ENCODE measurements at places on chromosomes 1 and 21.
A peak's percentile ranks its signal among the peaks of the same experiment; 100 is the strongest.

DNA sequence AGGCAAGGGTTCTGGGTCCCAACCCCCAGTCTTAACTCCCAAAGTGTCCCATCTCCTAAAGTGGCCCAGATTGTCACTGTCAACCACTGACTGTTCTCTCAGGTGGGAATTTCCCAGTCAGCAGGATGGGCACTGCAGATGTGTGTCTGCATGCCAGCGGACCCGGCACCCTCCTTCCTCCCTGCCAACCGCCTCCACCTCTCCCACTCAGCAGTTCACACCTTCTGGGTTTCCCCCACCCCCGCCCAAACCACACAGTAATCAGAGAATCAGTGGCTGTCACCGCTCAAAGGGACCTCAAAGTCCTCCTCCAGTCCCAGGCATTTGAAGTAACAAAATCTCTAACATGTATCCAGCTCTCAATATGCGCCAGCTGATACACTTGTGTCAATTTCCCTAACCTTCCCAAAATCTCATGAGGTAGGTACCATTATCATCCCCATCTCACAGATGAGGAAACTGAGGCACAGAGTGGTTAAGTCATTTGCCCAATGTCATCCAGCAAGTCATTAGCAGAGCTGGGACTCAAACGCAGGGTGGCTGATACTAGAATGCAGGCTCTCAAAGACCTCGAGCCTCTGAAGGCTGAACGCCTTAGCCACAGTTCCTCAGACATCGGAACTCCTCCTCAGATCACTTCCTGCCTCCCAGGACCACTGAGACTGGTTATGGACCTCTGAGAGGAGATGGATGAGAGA, 4.8 kb downstream of the RUNX3 start:
- peak; percentile 74 for DNase-seq

DNA sequence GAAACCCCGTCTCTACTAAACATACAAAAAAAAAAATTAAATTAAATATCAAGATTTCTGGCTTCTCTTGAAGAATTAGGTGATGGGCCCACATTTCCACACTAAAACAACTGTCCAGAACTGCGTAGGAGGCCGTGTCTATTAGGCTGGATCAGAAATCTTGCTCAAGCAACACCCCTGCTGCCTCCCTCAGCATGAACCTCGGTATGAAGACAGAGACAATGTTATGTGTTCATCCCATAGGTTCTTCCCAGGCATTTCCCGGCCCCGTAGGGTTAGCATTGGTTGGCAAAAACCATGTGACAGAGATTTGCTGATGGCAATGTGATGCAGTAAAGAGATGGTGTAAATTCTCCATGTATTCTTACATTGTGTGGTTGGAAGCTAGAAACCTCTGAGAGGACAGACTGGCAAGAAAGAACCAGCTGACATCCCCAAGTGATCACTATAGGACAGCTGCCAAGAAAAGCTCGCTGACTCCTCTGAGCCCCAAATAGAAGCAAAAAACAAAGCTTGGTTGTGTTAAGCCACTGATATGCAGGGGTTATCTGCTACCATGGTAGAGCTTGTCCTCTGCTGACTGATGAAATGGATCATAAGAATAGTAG, 34.5 kb downstream of the EBNA1BP2 start:
- no peak for DNase-seq

DNA sequence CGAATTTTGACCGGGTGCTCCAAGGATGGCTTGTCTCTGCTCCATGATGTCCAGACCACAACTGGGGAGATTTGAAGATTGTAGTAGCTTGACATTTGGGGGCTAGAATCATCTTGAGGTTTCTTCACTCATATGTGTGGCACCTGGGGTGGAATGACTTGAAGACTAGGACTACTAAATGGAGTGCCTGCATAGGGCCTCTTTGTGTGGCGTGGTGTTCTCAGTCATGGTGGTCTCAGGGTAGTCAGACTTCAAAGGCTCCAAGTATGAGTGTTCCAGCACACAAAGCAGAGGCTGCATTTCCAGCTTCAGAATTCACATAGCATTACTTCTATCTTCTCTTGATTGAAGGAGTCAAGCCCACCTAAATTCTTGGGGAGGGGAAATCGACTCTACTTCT, 16.8 kb downstream of the ATF6 start:
- no peak for DNase-seq

DNA sequence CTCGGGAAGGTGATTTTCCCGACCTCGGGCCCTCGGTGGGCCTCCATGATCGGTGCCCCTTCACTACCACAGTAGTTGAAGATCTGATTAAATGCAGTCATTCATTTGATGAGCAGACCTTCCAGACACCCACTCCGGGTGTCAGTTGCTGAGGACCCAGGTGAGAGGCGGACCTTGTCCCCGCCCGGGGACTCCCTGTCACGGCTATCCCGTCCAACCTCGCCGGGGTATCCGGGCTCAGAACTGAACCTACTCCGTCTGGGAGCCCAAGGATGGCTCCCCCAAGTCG, 22.6 kb downstream of the RNU1-3 start:
- no peak for DNase-seq

GRCh38 chr1:2173546-2174347, 20.8 kb downstream of the FAAP20 start:
- DNase-seq, result no peak

DNA sequence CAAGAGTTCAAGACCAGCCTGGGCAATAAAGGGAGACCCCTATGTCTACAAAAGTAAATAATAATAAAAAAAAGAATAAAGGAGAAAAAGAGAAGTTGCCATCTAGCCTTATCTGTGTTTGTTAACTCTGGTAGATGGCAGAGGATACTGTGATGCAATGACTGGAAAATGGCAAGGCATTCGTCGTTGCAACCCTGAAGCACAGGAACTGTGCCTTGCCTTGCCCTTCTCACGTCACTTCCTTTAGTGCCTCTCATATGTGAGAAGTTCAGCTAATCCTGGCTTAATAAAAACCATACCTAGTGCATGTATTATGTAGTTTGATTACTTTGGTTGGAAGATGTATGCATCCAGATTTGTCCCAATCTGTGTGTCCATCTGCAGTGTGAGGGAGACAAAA, 25.8 kb upstream of the PIGC start:
- no peak for DNase-seq

DNA sequence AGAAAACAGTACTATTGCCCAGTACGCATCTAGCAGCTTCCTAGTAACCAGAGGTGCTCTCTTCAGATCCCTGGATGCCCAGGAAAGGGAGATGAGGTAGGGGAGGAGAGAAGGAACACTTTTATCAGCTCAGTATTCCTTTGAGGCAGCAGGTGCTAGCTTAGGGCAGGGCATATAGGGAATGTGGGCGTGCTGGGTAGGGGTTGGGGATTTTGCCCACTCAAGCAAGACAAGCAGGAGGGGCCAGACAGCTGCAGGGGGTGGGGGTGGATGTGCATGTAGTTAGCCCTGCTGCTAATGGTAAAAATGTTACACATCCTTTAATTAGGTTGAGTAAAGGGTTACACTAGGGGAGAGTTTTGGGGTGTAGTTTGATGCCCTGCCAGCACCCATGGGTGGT, 18.1 kb upstream of the AVPR1B start:
- no peak for DNase-seq

- DNase-seq, result no peak
Observed at GRCh38 chr1:145886390-145886789, 724 bp upstream of the ANKRD35 start.

GRCh38 chr21:26965907-26966581, 844 bp downstream of the ADAMTS5 start:
- DNase-seq, result no peak
